BE2C (cell line): ENCODE measurements at places on chromosomes 4 and X.

DNA sequence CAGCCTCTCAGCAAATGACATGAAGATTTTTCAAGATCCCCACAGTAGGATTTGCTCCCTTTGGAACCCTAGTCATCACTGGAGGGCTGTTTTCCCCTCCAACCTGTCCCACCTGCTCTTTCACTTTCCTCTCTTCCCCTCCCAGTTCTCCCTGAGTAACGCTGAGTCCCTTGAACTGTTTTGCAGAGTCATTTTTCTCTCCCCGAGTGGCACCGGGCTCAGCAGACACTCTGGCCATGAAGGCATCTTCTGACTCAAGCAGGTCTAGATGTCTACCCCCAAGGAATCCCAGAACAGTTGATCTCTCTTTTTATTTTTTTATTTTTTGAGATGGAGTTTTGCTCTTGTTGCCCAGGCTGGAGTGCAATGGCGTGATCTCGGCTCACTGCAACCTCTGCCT is 52.2 kb downstream of the HTRA3 start:
- no peak for DNase-seq

GRCh38 chr4:52164116-52164515 is 113.0 kb downstream of the SPATA18 start:
- DNase-seq: no peak

DNA sequence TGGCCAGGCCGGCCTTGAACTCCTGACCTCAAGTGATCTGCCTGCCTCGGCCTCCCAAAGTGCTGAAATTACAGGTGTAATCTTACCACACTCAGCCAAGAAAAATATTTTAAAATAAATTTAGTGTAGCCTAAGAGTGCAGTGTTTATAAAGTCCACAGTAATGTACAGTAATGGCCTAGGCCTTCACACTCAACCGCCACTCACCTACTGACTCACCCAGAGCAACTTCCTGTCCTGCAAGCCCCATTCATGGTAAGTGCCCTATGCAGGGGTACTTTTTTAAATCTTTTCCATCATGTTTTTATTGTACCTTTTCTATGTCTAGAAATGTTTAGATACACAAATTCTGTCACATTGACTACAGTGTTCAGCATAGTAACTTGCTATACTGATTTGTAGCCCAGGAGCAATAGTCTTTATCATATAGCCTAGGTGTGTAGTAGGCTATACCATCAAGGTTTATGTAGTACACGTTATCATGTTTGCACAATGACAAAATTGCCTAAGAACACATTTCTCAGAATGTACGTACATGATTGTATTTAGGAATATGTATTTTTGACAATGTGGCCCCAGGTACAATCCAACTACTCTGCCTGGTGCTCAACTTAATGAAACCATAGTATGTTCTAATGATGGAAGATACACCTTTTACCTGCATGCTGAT is 455.2 kb downstream of the PCDH7 start:
- DNase-seq: no peak

GRCh38 chr4:69753686-69754085 is 6.7 kb downstream of the SULT1B1 start:
- DNase-seq: no peak

DNA sequence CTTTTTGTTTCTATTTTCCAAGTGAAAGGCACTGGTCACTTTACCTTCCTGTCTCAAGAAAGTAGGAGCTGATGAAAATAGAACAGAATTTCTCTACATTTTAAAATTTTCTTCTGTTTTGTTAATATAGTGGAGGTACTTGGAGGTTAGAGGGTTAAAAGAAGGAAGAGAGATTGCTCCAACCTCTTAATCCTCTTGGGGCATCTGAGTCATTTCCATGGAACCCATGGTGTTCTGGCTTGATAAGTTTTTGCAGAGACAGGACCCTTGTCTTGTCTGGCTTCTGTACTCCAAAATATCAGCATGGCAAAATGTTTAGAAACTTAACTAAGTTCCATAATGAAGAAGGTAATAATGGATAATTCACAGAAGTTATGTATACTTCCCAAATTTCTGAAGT is 727.2 kb downstream of the C4orf33 start:
- DNase-seq: peak; percentile 10

DNA sequence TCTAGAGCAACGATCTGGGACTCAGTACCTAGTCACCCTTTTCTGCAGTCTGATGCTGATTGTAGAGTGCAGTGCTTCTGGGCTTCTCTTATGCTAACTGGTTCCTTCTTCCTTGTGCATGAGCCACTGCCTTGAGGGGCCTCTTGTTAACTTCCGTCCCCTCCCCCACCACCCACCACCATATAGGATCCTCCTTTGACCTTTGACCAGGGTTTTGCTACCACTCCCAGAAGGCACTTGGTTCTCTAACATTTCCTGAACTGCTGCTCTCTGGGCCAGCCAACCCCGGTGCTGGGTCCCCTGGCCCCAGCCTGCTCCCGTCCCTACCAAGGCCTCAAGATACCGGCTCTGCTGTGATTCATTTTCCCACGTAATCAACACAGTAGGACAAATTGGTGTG is 104.6 kb upstream of the KLF3 start:
- DNase-seq: no peak

- DNase-seq: peak; percentile 47
These were observed 581 bp downstream of the UBE2K start for GRCh38 chr4:39698424-39699009.

GRCh38 chr4:78529569-78530209 is 21.9 kb upstream of the ANXA3 start:
- no peak for DNase-seq

GRCh38 chrX:64782923-64783322 is 193.3 kb downstream of the ZC4H2 start:
- no peak for DNase-seq

DNA sequence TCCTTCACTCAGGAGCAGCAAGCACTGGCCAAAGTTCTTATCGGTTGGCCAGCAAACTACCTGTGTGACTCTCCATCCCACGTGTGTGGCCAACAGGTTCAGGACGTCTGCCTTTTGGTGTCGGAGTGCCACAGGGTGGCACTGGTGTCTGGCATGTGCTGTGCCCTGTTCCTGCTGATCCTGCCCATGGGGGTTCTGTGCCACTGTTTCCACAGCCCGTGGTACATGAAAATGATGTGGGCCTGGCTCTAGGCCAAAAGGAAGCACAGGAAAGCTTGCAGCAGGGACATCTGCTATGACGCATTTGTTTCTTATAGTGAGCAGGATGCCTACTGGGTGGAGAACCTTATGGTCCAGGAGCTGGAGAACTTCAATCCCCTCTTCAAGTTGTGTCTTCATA is 4.6 kb upstream of the TLR2 start:
- no peak for DNase-seq

DNA sequence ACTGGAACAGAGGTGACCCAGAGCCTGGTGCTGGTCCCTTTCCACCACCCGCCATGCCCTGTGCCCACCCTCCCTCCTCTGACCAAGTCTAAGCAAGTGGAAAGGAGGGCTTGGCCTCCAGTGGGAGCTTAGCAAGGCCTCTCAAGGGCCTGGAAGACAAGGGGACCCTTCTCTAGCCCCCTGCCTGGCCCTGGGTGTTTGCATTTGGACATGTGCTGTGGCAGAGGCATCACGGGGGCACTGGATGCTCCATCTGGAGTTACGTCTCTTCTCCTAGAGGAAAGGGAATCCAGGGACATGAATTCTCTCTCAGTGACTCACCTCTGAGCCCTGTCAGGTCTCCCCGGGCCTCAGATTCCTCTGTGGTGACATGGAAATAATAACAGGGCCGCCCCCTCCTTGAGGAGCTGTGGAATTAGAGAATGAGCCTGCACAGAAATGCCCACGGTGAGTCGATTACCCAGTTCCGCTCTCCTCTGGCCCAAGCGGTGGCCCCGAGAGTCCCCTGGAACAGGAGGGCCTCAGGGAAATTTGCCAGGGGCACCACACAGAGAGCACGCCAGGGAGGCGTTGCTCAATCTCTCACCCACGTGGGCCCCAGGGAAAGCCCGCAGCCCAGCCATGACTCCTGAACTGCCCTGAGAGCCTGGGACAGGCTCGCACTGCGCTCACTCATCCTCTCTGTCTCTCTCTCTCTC is 189.6 kb downstream of the BCOR start:
- no peak for DNase-seq

DNA sequence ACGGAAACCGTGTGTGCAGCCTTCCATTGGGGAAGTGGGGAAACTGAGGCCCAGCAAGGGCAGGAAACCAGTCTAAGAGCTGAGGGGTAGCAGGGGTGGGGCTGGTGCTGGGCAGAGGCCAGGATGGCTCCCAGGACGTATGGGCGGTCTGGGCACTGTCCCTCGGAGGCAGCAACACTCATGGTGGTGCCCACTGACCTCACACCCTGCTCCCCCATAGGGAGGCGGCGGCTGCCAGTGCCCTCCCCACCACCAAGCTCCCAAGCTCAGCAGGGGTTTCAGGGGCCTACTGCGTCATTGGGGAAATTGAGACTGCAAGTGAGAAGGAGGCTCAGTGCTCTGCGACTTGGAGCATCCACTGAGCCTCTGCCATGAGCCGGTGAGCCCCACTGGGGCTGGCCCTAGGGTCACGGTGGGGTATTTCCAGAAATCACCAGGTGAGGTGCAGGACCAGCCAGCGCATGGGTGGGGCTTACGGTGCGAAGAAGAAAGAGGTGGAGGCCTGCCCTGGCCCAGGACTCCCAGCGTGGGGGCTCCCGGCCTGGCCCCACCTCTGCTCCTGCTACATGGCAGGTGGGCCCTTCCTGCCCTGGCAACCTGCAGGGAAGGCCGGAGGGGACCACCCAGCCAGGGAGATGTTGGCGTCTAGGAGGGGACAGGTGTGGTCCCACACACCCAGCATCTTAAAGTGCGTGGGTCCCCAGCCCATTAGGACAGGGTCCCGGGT is 915 bp downstream of the MSANTD1 start:
- DNase-seq: peak; percentile 4

DNA sequence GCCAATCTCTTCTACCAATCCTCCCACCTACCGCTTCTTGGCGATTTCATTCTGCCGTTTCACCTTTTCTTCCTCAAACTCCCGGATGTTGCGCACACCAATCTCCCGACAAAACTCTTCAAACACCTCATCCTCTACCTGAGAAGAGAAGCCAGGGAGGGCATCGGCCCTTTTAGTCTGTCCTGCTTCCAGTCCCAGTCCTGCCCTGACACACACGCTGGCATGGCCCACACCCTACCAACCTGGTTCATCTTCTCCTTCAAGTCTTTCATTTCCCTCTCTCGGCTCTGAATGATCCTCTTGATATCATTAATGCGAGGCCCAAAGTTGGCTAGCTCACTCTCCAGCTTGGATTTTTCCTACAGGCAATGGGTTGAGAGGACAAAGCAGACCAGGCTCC is 18.9 kb downstream of the SMC1A start:
- DNase-seq: no peak

GRCh38 chrX:38891641-38892413 is 90.6 kb downstream of the MID1IP1 start:
- DNase-seq: no peak
